ENCODE measurements at places on chromosomes 16 and 17. TPM values are rescaled to one million over a fixed set of nuclear protein-coding genes. Genes with fewer than 3 reads are reported as not detected.

- no peak overlapping the region for H3K27ac ChIP-seq
- no peaks in the 10 kb centered on the region for H3K4me1 ChIP-seq
- DNase-seq: no peak
- peaks cover 3% of the 10 kb centered on the region for H3K36me3 ChIP-seq
- H3K27me3 ChIP-seq: peaks cover 2% of the 10 kb centered on the region
- no peak overlapping the region for H3K4me3 ChIP-seq
Observed at GRCh38 chr16:15732416-15732815, 82.4 kb downstream of the NDE1 start.

DNA sequence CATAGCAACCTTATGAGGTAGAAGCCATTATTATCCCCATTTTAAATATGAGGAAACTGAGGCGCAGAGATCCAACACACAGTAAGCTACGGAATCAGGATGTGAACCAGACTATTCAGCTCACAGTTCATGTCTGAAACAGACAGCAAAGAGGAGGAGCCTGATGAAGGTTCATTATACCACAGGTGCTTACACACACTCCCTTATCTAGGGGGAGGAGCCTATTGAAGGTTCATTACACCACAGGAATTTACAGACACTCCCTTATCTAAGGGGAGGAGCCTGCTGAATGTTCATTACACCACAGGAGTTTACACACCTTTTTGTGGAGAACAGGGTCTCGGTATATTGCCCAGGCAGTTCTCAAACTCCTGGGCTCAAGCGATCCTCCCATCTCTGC lies 21.9 kb downstream of the C16orf95 start:
- DNase-seq: no peak
- H3K4me1 ChIP-seq: no peaks in the 10 kb centered on the region
- no peak overlapping the region for H3K27ac ChIP-seq

DNA sequence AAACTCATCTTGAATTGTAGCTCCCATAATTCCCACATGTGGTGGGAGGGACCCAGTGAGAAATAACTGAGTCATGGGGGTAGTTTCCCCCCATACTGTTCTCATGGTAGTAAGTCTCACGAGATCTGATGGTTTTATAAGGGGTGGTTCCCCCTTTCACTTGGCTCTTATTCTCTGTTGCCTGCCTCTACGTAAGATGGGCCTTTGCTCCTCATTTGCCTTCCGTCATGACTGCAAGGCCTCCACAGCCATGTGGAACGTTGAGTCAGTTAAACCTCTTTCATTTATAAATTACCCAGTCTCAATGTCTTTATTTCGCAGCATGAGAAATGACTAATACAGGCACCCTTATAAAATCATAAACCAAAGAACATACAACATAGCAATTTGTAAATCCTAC lies 79.0 kb downstream of the XYLT1 start:
- H3K4me3 ChIP-seq: no peak overlapping the region
- DNase-seq: no peak
- peaks cover 6% of the 10 kb centered on the region for H3K4me1 ChIP-seq
- no peaks in the 10 kb centered on the region for H3K27me3 ChIP-seq
- H3K36me3 ChIP-seq: no peaks in the 10 kb centered on the region

GRCh38 chr17:6100891-6101500 lies 30.8 kb downstream of the WSCD1 start:
- H3K27ac ChIP-seq: no peak overlapping the region
- no peaks in the 10 kb centered on the region for H3K27me3 ChIP-seq
- DNase-seq: no peak
- H3K36me3 ChIP-seq: peaks cover 51% of the 10 kb centered on the region

- DNase-seq: no peak
- H3K4me1 ChIP-seq: no peaks in the 10 kb centered on the region
- H3K27me3 ChIP-seq: no peaks in the 10 kb centered on the region
- no peak overlapping the region for H3K27ac ChIP-seq
- H3K4me3 ChIP-seq: no peak overlapping the region
Observed at GRCh38 chr17:66386498-66387351, 84.3 kb downstream of the PRKCA start.

NAT9 gene
- 35.3 TPM for polyA plus RNA-seq

CCL3 gene
- 11.8 TPM for polyA plus RNA-seq

ITGAD gene
- 1.0 TPM for polyA plus RNA-seq

LITAFD gene
- polyA plus RNA-seq: not detected

GRCh38 chr17:48592577-48592976 lies 1.0 kb downstream of the HOXB5 start:
- DNase-seq: no peak
- H3K27me3 ChIP-seq: peaks cover 98% of the 10 kb centered on the region
- H3K36me3 ChIP-seq: no peaks in the 10 kb centered on the region
- H3K4me1 ChIP-seq: peaks cover 25% of the 10 kb centered on the region
- no peak overlapping the region for H3K4me3 ChIP-seq

GRCh38 chr16:46757339-46758050 lies 9.4 kb upstream of the MYLK3 start:
- H3K27me3 ChIP-seq: no peaks in the 10 kb centered on the region
- H3K36me3 ChIP-seq: no peaks in the 10 kb centered on the region
- peak overlapping the region; percentile 55 for H3K27ac ChIP-seq
- peaks cover 32% of the 10 kb centered on the region for H3K4me1 ChIP-seq
- H3K4me3 ChIP-seq: no peak overlapping the region
- peak; percentile 49 for DNase-seq
